Activated T-cell treated with anti-CD3 and anti-CD28 coated beads, Interleukin-2, amount 50 U/mL, for 72 hours (primary cell): ENCODE measurements at places on chromosomes 7 and 10. TPM values are rescaled to one million over a fixed set of nuclear protein-coding genes. Genes with fewer than 3 reads are reported as not detected.
A peak's percentile ranks its signal among the peaks of the same experiment; 100 is the strongest.

OPALIN gene
- total RNA-seq = not detected

TAS2R4 gene
- 1.4 TPM for total RNA-seq

ITGA8 gene
- not detected for total RNA-seq

DNA sequence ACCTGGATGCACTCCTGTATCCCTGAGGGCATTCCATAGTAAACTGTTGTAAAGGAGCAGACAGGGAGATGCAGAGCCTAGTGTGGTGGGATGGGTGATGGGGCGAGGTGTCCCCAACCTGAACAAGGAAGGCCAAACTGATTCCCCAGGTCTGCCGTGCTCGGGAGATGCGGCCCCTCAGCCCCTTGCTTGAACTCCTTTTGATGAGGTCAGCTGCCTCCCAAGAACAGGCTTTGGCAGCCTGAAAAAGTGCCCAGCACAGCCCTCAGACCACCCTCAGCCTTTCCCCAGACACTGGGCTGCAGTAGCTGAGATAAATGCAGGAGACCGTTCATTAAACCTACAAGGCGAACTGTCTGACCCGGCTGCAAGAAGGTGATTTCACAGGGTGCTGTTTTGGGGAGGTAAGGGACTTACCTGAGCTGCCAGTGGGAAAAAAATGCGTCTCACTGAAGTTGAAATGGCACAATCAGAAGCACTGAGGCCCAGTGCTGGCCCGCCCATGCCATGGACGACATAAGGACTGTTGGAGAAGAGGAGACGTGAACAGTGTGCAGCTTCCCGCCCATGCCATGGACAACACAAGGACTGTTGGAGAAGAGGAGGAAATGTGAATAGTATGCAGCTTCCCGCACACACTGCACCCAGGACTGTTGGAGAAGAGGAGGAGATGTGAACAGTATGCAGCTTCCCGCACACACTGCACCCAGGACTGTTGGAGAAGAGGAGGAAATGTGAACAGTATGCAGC is 148.4 kb upstream of the FAM20C start:
- H3K27ac ChIP-seq = no peak overlapping the region
- no peaks in the 10 kb centered on the region for H3K36me3 ChIP-seq
- H3K4me1 ChIP-seq = peaks cover 12% of the 10 kb centered on the region

DNA sequence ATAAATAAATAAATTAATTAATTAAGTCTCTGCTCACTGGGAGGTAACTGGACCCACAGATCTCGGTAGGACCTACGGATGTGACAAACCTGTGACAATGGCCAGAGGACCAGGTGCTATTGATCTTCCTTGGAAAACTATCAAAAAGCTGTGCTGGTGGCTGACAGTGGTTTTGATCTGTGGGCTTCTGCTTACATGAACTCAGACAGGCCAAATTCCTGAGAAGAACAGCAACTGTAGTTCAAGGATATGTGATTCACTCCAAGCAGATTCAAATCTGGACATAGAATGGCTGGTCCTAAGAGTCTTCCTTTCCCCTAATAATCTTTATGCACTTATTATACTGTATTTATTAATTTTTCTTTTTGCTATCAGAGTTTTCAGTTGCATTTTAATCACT is 80.0 kb downstream of the ATXN7L1 start:
- H3K27me3 ChIP-seq = no peaks in the 10 kb centered on the region
- peaks cover 27% of the 10 kb centered on the region for H3K4me1 ChIP-seq
- H3K36me3 ChIP-seq = no peaks in the 10 kb centered on the region
- no peak for DNase-seq
- H3K27ac ChIP-seq = no peak overlapping the region

GRCh38 chr7:157272351-157273207 is 64.2 kb upstream of the DNAJB6 start:
- H3K27me3 ChIP-seq = peaks cover 2% of the 10 kb centered on the region
- DNase-seq = no peak
- H3K27ac ChIP-seq = peak overlapping the region; percentile 25
- H3K4me1 ChIP-seq = peaks cover 12% of the 10 kb centered on the region
- no peak overlapping the region for H3K4me3 ChIP-seq

- DNase-seq = no peak
- peaks cover 5% of the 10 kb centered on the region for H3K27me3 ChIP-seq
- no peaks in the 10 kb centered on the region for H3K36me3 ChIP-seq
- H3K27ac ChIP-seq = no peak overlapping the region
- peaks cover 15% of the 10 kb centered on the region for H3K4me1 ChIP-seq
These were observed 5.8 kb upstream of the TRUB1 start for GRCh38 chr10:114932225-114932624.

- H3K4me3 ChIP-seq = no peak overlapping the region
- H3K27me3 ChIP-seq = no peaks in the 10 kb centered on the region
- no peak overlapping the region for H3K27ac ChIP-seq
- no peaks in the 10 kb centered on the region for H3K4me1 ChIP-seq
- peaks cover 2% of the 10 kb centered on the region for H3K36me3 ChIP-seq
These were observed 128.4 kb upstream of the PHYHIPL start for GRCh38 chr10:59047957-59048618.

DNA sequence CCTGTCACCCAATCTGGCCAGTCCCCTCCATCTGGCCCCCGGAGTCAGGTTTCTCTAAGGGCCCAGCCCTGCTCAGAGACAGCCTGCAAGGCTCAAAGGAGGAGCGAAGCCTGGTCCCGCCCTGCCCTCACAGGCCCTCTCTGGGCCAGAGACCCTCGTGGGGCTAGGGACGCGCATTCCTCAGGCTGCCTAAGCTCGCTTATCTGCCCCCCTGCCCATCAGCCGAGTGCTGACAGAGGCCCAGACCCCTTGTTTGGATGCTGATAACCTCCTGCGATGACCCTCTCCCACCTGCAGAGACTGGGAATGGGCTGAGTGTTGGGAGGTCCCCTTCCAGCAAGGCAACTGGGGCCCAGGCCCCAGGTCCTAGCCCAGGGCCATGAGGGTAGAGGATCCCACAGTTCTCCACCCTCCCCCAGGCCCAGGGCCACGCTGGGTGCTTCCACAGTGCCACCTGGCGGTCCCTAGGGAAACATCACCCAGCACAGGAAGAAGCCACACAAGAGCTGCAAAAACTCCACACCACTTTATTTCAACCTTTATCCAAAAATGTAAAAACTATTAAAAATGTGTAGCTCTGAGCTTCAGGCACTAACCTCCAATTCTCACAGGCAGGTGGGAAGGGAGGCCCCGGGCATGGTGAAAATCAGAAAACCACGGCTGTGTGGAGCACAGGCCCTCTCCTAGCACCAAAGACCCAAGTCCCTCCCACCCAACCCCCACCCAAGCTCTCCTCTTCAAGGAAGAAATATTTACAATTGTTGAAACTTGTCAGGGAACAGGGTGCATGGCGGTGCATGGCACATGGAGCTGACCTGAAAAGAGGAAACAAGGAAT is 2.2 kb downstream of the NPM3 start:
- peaks cover 9% of the 10 kb centered on the region for H3K36me3 ChIP-seq
- peak; percentile 77 for DNase-seq
- no peak overlapping the region for H3K27ac ChIP-seq

DNA sequence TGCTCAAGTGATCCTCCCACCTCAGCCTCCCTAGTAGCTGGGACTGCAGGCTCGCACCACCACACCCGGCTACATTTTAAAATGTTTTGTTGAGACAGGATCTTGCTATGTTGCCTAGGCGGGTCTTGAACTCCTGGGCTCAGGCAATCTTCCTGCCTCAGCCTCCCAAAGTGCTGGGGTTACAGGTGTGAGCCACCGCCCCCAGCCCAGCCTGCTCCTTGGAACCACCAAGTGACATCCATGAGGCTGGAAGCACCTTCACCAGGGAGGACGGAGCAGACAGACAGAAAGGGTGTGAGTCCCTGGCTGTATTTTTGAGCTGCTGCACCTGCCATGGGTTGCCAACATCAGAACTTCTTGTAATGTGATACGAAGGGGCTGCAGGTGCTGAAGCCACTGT is 62.3 kb upstream of the UBE3C start:
- no peak overlapping the region for H3K4me3 ChIP-seq
- H3K4me1 ChIP-seq = no peaks in the 10 kb centered on the region
- H3K36me3 ChIP-seq = no peaks in the 10 kb centered on the region
- no peak for DNase-seq

DNA sequence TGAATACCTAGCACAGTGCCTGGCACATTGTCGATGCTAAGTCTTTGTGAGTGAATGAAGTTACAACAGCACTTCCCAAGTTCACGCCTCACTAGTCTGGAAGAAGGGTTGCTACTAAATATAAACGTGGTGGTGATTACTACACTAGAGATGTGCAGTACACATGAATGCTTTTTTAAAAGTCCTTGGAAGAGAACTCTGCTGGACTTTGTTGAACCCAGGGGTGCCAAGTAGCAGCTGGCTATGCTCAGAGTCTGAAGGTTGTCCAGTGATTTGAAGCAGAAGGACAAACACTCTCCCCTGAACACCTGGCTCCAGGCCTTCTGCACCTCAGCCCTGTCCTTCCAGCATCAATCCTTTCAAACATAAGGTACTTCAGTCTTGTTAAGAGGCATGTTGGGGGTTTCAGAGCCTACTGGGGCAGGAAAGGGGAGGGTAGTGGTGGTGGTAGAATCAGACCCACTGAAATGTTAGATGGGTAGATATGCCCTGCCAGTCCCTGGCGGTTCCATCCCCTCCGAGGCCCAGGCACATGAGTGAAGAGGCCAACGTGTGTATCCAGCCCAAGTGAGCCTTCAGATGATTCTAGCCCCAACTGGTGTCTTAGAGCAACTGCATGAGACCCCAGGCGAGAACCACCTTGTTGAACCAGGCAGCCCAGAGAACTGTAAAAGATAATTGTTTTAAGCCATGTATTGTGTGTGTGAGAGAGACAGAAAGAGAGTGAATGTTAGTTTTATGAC is 94.4 kb downstream of the TAX1BP1 start:
- no peak overlapping the region for H3K27ac ChIP-seq
- H3K27me3 ChIP-seq = no peaks in the 10 kb centered on the region
- no peaks in the 10 kb centered on the region for H3K36me3 ChIP-seq
- peaks cover 4% of the 10 kb centered on the region for H3K4me1 ChIP-seq
- no peak for DNase-seq
- H3K4me3 ChIP-seq = no peak overlapping the region

DNA sequence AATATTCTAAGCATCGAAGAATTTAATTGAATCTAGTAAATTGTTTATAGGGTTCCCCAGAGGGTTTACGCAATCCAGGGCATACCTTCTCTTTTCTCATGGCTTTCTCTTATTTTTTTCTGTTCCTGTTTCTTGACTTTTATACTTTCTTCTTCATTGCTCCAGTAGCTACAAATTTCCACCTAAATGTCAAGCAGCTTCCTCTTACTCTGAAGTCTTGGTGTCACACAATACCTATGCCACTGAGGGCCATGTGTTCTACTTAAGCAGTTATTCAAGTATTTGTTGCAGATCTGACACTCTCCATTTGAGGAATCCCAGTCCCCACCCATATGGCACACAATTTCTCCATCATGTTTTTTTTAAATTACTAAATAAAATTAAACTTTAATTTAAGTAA is 343.1 kb upstream of the MBL2 start:
- H3K4me1 ChIP-seq = no peaks in the 10 kb centered on the region
- no peak for DNase-seq
- no peaks in the 10 kb centered on the region for H3K27me3 ChIP-seq
- peaks cover 3% of the 10 kb centered on the region for H3K36me3 ChIP-seq
- no peak overlapping the region for H3K4me3 ChIP-seq
- no peak overlapping the region for H3K27ac ChIP-seq

GRCh38 chr10:51745397-51745796 is 46.0 kb upstream of the CSTF2T start:
- no peaks in the 10 kb centered on the region for H3K36me3 ChIP-seq
- no peak overlapping the region for H3K4me3 ChIP-seq
- DNase-seq = no peak

DNA sequence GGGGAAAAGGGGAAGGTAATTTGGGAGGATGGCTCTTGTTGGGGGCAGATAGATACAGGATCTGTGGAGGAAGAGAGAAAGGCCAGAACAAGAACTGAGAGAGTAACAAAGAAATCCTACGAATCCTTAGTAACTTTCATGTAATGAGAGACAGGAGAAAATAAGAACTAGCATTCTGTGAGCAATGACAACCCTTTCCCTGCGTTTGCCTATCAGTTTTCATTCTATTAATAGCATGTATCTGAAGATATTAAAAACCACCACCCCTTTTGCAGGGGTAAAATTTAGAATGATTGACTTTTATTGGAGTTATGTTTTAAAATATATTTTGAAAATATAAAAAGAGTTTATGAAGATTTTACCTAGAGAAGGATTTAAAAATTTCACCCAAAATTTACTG is 132.8 kb downstream of the ZEB1 start:
- no peaks in the 10 kb centered on the region for H3K27me3 ChIP-seq
- peaks cover 11% of the 10 kb centered on the region for H3K4me1 ChIP-seq
- no peak overlapping the region for H3K4me3 ChIP-seq
- DNase-seq = no peak
- H3K27ac ChIP-seq = peak overlapping the region; percentile 2
